ENCODE measurements at places on chromosomes 6 and 20.
A peak's percentile ranks its signal among the peaks of the same experiment; 100 is the strongest.

- H3K36me3 ChIP-seq: no peaks in the 10 kb centered on the region
- peaks cover 9% of the 10 kb centered on the region for H3K4me1 ChIP-seq
- DNase-seq: peak; percentile 80
- peaks cover 26% of the 10 kb centered on the region for H3K27me3 ChIP-seq
These were observed 8.6 kb upstream of the YTHDF1 start for GRCh38 chr20:63224412-63225081.

GRCh38 chr20:48478370-48478769 lies 349.4 kb downstream of the PREX1 start:
- no peaks in the 10 kb centered on the region for H3K4me1 ChIP-seq
- DNase-seq: no peak
- no peaks in the 10 kb centered on the region for H3K36me3 ChIP-seq
- H3K27me3 ChIP-seq: peaks cover 48% of the 10 kb centered on the region

GRCh38 chr6:137102851-137103492 lies 58.2 kb upstream of the IL20RA start:
- no peak overlapping the region for H3K4me3 ChIP-seq
- DNase-seq: no peak
- peak overlapping the region; percentile 66 for H3K27ac ChIP-seq
- no peaks in the 10 kb centered on the region for H3K36me3 ChIP-seq
- no peaks in the 10 kb centered on the region for H3K27me3 ChIP-seq

GRCh38 chr6:108795122-108795521 lies 53.1 kb upstream of the ARMC2 start:
- H3K36me3 ChIP-seq: no peaks in the 10 kb centered on the region
- no peaks in the 10 kb centered on the region for H3K27me3 ChIP-seq
- no peak overlapping the region for H3K27ac ChIP-seq
- no peaks in the 10 kb centered on the region for H3K4me1 ChIP-seq
- DNase-seq: no peak

DNA sequence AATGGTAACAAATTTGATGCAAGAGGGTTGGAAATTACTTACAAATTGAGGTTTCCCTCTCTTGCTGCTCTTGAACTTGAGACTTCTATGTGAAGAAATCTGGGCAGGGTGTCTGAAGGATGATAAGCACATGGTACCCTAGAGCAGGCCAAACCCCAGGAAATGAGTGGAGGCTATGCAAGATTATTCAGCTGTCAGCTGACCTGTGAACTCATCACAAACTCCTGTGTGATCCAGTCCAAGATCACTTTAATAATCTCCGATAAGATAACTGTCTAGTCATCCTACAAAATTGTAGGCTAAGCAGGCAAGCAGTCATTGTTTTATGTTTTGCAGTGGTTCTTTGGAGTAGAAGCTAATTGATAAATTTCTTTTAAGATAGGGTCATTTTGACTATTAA lies 213.1 kb downstream of the BTBD3 start:
- H3K4me1 ChIP-seq: no peaks in the 10 kb centered on the region
- no peak for DNase-seq
- no peaks in the 10 kb centered on the region for H3K27me3 ChIP-seq
- H3K27ac ChIP-seq: no peak overlapping the region
- no peaks in the 10 kb centered on the region for H3K36me3 ChIP-seq
